ENCODE measurements at places on chromosomes 1 and 21. TPM values are rescaled to one million over a fixed set of nuclear protein-coding genes. Genes with fewer than 3 reads are reported as not detected.
A peak's percentile ranks its signal among the peaks of the same experiment; 100 is the strongest.

Gene HSD3B1
- total RNA-seq = not detected

DNA sequence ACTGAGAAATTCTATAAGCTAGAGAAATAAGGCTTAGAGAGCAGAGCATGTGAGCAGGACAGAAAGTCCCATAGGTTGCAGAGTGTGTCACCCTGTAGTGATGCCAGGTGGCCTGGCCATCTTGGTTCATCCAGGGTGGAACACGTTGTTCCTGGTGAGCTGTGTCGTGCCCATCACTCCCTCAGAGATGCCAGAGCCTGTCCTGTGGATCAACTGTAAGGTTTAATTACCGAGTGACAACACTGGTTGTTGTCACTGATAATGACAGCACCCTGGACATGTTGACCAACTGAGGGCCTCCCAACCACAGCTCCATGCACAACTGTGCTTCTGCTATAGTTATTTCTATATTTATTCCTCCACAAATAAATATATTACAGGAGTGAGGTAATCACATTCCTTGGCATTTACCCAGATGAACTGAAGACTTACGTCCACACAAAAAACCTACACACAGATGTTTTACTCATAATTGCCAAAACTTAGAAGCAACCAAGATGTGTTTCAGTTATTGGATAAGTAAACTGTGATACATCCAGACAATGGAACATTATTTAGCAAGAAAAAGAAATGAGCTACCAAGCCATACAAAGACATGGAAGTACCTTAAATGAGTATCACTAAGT lies 6.2 kb downstream of the C1orf198 start:
- no peak overlapping the region for H3K4me3 ChIP-seq
- no peak for DNase-seq
- peaks cover 26% of the 10 kb centered on the region for H3K4me1 ChIP-seq
- H3K36me3 ChIP-seq = no peaks in the 10 kb centered on the region

Gene FCRL6
- not detected for total RNA-seq

DNA sequence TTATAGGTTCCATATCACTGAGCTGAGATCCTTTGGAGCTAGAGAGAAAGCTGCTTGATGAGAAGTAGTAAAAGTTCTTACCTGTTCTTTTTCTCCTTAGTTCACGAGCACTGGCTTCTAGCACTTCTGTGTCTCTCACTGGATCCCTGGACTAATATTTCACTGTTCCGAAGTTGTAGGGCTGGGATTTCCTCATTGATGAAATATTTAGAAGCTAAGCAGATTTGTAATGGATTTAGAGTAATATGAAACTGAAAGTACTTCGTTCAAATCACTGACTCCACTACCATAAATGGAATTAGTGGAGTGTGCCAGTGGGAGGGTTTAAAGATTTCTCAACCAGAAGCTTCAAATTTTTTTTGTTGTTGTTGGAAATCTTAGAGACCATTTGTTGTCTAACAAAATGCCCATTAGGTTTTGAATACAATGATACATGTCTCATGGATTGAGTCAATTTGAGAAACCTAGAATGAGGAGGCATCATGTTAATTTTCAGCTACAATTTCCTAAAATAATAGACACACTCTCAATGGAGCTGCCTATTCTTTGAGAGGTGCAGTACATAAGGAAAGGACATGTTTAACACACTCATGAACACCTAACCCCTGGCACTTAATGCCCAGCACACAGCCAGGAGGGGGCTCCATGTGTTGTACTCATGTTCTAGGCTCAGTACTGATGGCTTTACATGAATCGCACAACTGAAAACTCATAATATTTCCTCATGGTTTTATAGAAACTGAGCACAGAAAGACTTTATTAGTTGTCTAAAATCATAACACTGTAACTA lies at the start of gene GBP1:
Gene GBP1, minus strand, starts transcription at position 130 of the 790 bp plus-strand sequence. CDS start 1,974 bp downstream, outside the sequence.
- H3K4me3 ChIP-seq = peak within 1 kb of the TSS; percentile 53
- H3K27me3 ChIP-seq = no peaks in the 10 kb centered on the region
- H3K4me1 ChIP-seq = peaks cover 6% of the 10 kb centered on the region
- no peaks in the 10 kb centered on the region for H3K36me3 ChIP-seq
- H3K27ac ChIP-seq = no peak within 1 kb of the TSS
- peak; percentile 29 for DNase-seq

All from PC-3 (cell line).